ENCODE measurements at places on chromosomes 2 and 18. TPM values are rescaled to one million over a fixed set of nuclear protein-coding genes. Genes with fewer than 3 reads are reported as not detected.

FOXD4L1 gene
- 0.39 TPM for total RNA-seq

CHST10 gene
- total RNA-seq = 6.8 TPM

PXDN gene
- total RNA-seq = 20.2 TPM

REG3A gene
- not detected for total RNA-seq

TRIM54 gene
- total RNA-seq = 0.18 TPM

RMND5A gene
- 23.1 TPM for total RNA-seq

CFAP210 gene
- total RNA-seq = 0.49 TPM

MRPS9 gene
- total RNA-seq = 24.5 TPM

GNAL gene
- total RNA-seq = 19.4 TPM

SLC4A3 gene
- 12.2 TPM for total RNA-seq

PCGF1 gene
- total RNA-seq = 46.6 TPM

SLC16A14 gene
- total RNA-seq = 9.2 TPM

DTNA gene
- 55.7 TPM for total RNA-seq

ATOH8 gene
- 21.8 TPM for total RNA-seq

SRD5A2 gene
- total RNA-seq = 0.65 TPM

CHRNG gene
- not detected for total RNA-seq

MROH2A gene
- 9.3 TPM for total RNA-seq

ZFAND2B gene
- total RNA-seq = 28.7 TPM

ELP2 gene
- 111 TPM for total RNA-seq

ZNF396 gene
- 4.8 TPM for total RNA-seq

GTF2A1L gene
- not detected for total RNA-seq

ACOXL gene
- 52.7 TPM for total RNA-seq

GPAT2 gene
- 6.7 TPM for total RNA-seq

STAT1 gene
- total RNA-seq = 84.1 TPM

All from ureter (tissue), 1 donor.